ENCODE measurements at places on chromosomes 11 and 22.
A peak's percentile ranks its signal among the peaks of the same experiment; 100 is the strongest.

DNA sequence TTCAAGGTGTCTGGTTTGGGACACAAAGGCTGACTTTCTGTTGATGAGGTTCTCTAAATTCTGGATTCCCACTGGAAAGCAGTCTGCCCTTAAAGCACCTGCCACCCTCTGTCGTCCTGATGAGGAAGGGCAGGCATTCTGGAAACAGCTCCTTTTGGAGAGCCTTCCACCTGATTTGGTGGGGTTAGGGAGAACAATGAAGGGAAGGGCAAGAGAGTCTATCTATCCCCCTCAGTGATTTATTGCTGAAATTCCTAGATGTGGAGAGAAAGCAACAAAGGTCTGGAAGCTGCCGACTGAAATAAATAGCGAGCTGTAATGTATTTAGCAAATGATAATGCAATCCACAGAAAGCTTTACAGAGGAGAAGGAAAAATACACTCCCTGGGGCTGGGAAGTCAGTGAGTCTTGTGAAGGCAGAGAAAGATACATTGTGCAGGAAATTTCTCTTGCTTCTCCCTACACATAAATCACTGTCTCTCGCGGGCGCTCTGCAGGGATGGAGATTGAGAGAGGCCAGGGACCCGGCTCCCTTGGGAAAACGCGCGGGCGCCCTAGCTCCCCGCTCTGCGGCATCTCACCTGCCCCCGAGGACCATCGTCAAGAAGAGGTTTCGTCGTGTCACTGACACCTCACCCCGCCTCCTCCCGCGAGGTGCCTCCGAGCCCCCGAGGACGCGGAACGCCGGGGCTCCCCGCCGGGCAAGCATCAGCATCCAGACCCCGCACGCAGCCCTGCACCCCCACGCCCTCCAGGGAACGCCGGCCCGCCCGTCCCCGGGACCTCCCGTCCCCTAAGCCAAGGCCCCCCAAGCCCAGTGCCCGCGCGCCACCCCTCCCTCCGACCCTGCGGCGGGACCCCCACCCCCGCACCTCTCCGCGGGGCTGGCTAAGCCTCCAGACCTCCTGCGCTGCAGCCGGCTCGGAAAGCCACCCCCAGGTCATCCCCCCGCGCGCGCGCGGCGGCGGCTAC is 673 bp downstream of the CDON start:
- DNase-seq = no peak

- DNase-seq = no peak
Observed at GRCh38 chr11:2818503-2818902, 67.1 kb downstream of the CDKN1C start.

DNA sequence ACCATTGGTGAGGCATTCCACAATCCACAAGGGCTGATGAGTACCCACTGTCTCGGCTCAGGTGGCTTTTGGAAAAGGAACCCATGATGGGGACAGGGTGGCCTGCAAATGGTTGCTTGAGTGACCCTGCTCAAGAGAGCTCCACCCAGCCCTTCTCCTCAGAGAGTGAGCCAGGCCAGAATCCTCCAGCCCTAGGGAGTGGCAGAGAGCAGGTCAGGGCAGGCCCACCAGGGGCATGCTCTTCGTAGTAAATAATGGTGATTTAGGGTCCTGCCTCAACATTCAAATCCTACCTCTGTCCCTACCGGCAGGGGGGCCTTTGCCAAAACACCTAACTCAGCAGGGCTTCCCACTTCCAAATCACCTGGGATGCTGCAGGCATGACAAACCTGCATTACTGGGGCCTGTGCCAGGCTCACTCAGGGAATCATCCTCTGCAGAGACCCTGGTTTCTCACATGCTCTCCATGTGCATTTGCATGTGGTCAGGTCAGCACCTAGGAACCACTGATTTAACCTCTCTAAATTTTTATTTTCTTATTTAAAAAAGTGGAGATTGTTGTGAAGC is 17.3 kb upstream of the TP53I11 start:
- DNase-seq = no peak

GRCh38 chr11:77771135-77771534 is 49.4 kb downstream of the RSF1 start:
- DNase-seq = no peak

GRCh38 chr11:66118847-66119246 is 48.8 kb downstream of the PACS1 start:
- DNase-seq = no peak

GRCh38 chr22:47295226-47295901 is 532.9 kb downstream of the TBC1D22A start:
- DNase-seq = no peak

DNA sequence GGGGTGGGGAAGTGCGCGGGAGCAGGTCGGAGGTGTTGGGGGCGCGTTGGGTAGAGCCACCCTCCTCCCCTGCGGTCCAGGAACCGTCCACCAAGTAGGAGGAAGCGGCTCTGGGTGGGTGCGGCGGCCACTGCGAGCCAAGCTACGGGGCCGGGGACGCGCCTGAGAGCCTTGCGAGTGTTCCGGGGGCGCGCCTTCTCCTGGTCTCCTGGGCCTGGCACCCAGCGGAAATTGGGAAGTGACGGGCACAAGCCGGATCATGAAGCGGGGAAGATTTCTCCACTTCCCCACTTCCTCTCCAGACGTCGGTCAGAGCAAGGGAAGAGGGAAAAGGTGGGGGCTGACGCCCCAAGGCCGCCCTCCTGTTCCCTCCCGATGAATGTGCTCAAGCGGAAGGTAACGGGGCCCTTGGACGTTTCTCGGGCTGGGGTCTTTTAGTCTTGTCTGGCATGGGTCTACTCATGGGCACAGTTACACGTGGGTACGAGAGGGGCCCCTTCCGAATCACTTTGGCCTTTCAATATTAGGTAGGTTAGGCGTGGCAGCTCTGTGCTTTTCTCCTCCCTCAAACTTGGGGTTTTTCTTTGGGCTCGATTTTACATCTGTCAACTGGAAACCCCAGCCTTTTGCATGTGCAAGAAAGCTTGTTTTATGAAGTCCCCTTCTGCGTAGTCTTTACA is 865 bp downstream of the RBM14 start:
- no peak for DNase-seq

- DNase-seq = no peak
Observed at GRCh38 chr11:12239804-12240371, 129.5 kb downstream of the MICAL2 start.

GRCh38 chr11:78000193-78000592 is 5.7 kb upstream of the INTS4 start:
- DNase-seq = peak; percentile 39

DNA sequence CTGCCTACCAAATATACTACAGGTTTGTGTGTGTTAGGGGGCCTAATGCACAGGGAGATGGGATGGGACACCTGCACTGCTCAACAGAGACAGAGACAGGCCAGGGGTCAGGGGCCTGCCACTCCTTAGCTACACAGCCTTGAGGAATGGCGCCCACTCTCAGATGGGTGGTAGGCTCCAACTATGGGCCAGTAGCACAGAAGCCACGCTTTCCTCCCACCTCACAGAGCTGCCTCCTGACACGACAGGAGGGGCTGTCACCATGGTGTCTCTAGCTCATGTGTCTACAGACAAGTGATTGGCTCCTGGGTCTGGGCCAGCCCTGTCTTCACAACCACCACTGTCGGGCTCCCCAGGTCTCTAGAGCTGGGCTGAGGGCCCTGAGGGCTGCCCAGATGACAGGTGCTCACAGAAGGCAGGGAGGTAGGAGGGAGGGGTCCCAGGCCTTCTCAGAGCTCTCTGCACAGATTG is 81.8 kb downstream of the DGCR2 start:
- DNase-seq = no peak
